ENCODE measurements at places on chromosomes 5 and 9.

GRCh38 chr9:82332018-82332773 is 343.6 kb downstream of the SPATA31D1 start:
- DNase-seq: no peak

DNA sequence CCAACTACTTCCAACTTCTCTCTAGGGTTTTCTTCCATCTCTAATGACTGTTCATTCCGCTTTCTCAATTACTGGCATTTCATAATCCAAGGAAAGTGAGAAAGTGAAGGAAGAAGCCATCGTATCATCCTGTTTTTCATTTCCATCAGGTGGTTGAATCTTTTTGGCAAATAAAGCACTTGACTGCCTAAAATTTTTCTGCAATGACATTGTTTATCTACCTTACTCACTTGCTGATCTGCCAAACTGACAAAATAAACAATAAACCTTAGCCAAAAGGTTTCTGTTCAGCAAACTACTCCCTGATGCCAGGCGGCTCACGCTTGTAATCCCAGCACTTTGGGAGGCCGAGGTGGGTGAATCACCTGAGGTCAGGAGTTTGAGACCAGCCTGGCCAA is 18.4 kb downstream of the FNBP1 start:
- no peak for DNase-seq

DNA sequence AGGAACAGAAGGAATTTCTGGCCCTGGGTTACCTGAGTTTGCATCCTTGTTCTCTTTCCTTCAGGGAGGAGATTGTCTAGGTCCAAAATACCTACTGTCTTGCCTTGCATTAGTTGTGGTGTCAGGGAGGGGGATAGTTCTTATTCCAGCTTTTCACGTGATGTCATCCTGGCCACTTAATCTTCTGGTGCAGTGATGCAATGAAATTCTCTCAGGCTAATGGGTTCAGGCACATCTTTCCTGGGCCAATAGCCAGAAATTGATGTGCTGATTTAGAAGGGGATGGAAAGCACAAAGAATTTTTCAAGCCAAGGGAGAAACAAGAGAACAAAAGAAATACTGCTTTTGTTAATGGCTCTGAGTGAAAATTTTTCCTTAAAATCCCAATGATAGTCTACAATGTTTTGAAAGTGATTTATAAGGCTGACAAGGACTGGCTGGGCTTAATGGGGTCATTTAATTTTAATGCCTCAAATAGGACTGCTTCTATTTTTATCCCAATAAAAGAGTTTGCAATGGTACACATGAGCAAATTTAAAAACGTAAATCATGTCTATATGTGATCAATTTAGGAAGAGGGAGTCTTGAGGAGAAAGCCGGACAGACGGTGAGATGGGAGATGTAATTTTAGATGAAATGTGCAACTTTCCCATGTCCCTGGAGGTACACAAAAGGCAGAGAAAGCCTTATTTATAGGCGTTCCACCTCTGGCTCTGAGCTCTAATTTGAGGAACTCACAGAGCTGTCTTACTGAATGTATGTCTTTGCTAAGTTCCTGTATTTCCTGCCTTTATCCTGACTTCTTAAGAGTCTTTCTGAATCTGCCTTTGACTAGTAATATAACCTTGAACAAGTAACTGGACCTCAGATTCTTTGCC is 89.3 kb upstream of the SV2C start:
- no peak for DNase-seq

GRCh38 chr5:154199671-154200220 is 9.2 kb downstream of the GALNT10 start:
- DNase-seq: no peak

DNA sequence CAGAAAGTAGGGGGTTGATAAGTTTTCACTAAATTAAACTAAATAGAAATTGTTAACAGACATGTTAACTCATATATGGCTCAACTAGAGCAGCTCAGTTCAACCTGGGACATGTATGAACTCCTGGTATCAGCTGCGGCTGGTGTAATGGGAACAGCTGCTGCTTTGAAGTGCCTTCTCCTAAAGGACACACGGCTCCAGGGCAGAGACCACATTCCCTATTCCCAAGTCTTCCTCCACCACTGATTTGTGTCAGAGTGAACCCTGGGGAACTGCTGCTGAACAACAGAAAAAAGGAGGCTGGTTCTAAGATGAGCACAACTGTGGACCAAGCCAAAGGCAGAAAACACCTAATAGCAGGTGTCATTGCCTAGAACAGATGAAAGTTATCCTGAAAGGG is 71.1 kb downstream of the MAPKAP1 start:
- DNase-seq: no peak

Data from stimulated activated CD8-positive, alpha-beta memory T cell treated with anti-CD3 and anti-CD28 coated beads, Interleukin-2, amount 100 ng/mL, for 48 hours (primary cell).